Activated B cell treated with CpG ODN at 0.5 μM for 24 hours (primary cell): ENCODE measurements at places on chromosomes 13 and 19. TPM values are rescaled to one million over a fixed set of nuclear protein-coding genes. Genes with fewer than 3 reads are reported as not detected.

DNA sequence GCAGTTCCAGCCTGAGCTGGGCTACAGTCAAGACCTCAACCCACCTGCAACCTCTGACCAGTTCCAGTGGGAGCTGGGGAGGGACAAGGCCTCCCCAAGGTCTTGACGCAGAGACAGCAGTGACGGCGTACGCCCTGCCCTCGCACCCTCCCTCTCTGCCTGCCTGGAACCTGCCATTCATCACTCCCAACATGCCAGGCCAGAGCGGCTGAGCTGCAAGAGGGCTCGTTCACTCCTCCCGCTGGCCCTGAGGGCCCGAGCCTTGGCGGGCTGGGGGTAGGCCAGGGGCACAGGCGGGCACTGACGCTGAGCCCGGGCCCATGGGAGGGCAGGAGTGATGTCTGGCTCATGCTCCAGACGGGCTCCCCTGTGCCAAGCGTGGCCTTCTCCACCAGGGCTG lies 8.2 kb downstream of the NDUFA11 start:
- peaks cover 8% of the 10 kb centered on the region for H3K4me1 ChIP-seq
- H3K27ac ChIP-seq = no peak overlapping the region
- H3K27me3 ChIP-seq = peaks cover 3% of the 10 kb centered on the region
- no peak for DNase-seq
- no peak overlapping the region for H3K4me3 ChIP-seq

GRCh38 chr13:45102136-45102507 lies 18.2 kb upstream of the GTF2F2 start:
- peaks cover 9% of the 10 kb centered on the region for H3K27me3 ChIP-seq
- no peaks in the 10 kb centered on the region for H3K36me3 ChIP-seq
- no peak overlapping the region for H3K27ac ChIP-seq
- no peak overlapping the region for H3K4me3 ChIP-seq

DNA sequence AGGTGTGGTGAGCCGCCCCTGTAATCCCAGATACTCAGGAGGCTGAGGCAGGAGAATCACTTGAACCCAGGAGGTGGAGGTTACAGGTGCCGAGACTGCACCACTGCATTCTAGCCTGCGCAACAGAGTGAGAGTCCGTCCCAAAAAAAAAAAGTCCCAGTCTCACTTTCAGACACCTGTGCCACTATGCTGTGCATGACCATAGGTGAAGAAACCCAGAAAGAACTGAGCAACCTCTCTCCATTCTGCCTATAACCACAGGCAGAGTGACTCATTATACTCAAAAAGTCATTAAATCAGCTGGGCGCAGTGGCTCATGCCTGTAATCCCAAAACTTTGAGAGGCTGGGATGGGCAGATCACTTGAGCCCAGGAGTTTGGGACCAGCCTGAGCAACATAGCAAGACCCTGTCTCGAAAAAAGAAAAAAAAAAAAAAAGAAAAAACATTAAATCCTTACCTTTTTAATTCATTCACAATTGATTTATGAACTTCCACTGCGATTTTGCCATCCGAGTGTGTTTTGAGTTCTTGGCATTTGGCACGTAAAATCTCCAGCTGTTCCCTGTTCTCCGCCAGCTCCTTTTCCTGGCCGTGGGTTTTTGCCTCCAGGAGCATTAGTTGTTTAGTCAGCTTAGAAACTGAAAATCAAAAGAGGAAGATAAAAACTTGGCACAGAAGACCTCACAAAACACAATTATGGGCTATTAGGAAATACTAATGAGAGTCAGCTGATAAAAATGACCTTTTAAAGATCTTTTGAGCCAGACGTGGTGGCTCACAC lies 45.5 kb upstream of the SLC7A9 start:
- H3K27me3 ChIP-seq = no peaks in the 10 kb centered on the region
- peaks cover 53% of the 10 kb centered on the region for H3K36me3 ChIP-seq
- no peak overlapping the region for H3K4me3 ChIP-seq

GRCh38 chr19:18373892-18374629 lies 11.9 kb upstream of the GDF15 start:
- no peaks in the 10 kb centered on the region for H3K36me3 ChIP-seq
- H3K27ac ChIP-seq = peak overlapping the region; percentile 41
- no peaks in the 10 kb centered on the region for H3K27me3 ChIP-seq
- H3K4me3 ChIP-seq = peak overlapping the region; percentile 7
- DNase-seq = peak; percentile 50

DNA sequence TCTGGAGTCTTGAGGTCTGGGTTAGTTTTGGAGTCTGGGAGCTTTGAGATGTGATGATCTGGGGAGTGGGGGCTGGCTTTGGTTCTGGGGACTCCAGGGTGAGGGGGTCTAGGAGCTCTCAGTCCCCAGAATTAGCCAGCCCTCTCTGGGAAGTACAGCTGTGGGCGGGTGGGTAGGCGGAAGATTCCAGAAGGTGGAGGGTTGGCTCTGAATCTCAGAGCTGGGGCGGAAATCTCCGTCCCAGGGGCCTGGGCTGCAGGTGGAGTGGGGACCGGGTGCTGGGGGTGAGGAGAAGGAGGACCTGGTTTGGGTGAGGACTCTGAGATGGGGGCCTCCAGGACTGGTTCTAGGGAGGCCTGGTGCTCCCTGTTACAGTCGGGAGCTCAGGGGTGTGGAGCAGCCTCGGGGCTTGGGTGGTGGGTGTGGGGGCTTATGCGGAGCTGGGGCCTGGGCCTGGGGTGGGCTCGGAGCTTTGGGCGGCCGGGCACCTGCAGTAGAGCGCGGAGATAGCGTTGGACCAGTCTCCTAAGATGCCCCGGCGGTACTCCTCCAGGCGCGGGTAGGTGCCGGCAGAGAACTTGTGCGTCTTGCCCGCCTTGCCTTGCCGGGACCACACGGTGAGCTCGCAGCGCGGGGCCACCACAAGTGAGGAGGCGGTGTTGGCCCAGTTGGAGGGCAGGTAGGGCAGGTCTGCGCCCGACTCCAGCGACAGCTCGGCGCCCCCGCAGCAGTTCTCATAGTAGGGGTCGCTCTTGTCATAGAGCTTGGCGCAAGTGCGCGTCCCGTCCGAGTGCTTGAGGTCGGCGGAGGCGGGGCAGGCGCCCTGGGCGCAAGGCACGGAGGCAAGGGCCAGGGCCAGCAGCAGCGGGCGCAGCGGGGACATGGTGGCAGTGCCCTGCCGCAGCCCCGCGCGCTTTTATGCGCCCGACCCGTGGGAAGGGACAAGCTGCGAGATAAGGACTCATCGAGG lies at the start of gene SYCN:
Gene SYCN (minus strand): TSS at position 892 of the 970 bp plus-strand sequence. CDS start 9 bp downstream, at position 883.
- no peak within 1 kb of the TSS for H3K27ac ChIP-seq
- no peaks in the 10 kb centered on the region for H3K36me3 ChIP-seq
- DNase-seq = no peak
- H3K27me3 ChIP-seq = peaks cover 47% of the 10 kb centered on the region
- no peak within 1 kb of the TSS for H3K4me3 ChIP-seq

DNA sequence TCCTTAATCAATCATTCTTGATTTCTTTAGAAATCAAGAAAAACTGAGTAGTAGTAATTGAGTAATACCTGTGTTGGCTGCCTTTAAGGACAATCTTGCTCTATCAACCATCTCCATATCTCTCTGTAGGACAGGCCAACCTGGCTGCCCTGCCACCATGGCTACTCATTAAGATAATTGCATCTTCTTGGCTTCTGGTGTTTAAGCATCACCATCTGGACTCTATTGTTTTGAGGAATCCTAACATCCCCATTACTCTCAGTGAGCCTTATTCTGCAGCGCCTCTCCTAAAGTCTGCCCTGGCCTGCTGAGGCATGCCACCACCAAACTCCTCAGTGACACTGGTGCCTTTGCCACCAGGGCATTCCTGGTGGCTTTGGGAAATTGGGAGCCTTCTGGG lies 442.6 kb upstream of the ZNF507 start:
- no peaks in the 10 kb centered on the region for H3K27me3 ChIP-seq
- H3K36me3 ChIP-seq = no peaks in the 10 kb centered on the region
- no peak overlapping the region for H3K27ac ChIP-seq
- no peak overlapping the region for H3K4me3 ChIP-seq
- no peak for DNase-seq

DNA sequence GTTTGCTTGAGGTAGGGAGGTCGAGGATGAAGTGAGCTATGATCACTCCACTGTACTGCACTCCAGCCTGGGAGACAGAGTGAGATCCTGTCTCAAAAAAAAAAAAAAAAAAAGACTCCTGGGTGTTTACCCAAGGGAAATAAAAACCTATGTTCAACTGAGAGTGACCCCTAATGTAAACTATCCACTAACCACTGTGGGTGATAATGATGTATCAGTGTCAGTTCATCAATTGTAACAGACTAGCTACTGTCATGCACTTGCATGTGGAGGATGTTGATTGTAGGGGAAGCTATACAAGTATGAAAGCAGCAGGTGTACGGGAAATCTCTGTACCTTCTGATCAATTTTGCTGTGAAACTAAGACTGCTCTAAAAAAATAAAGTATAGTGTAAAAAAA lies 2.6 kb upstream of the CIB3 start:
- no peak for DNase-seq
- no peak overlapping the region for H3K4me3 ChIP-seq

GRCh38 chr19:2949939-2950285 lies 5.1 kb upstream of the ZNF77 start:
- H3K36me3 ChIP-seq = peaks cover 13% of the 10 kb centered on the region
- H3K27ac ChIP-seq = peak overlapping the region; percentile 98
- H3K4me3 ChIP-seq = peak overlapping the region; percentile 98

The NFIX gene
- total RNA-seq = 2.6 and 2.7 TPM in 2 replicates

The ZNF93 gene
- total RNA-seq = 13.5 and 14.9 TPM in 2 replicates

GRCh38 chr13:109362616-109363015 lies 423.8 kb downstream of the IRS2 start:
- DNase-seq = no peak
- H3K4me3 ChIP-seq = no peak overlapping the region
- H3K27ac ChIP-seq = no peak overlapping the region

DNA sequence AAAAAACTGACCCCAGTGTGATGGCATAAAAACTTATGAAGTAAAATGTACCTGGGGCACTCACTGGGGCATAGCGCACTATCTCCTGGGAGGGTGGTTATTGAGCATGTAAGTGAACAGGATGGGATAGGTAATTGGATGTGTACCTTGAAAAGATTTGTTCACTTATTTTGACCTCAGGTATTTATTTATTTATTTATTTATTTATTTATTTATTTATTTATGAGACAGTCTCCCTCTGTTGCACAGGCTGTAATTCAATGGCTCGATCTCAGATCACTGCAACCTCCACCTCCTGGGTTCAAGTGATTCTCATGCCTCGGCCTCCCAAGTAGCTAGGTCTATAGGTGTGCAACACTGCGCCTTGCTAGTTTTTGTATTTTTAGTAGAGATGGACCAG lies 5.9 kb upstream of the ZNF626 start:
- H3K36me3 ChIP-seq = no peaks in the 10 kb centered on the region
- no peak for DNase-seq
- H3K4me3 ChIP-seq = no peak overlapping the region

DNA sequence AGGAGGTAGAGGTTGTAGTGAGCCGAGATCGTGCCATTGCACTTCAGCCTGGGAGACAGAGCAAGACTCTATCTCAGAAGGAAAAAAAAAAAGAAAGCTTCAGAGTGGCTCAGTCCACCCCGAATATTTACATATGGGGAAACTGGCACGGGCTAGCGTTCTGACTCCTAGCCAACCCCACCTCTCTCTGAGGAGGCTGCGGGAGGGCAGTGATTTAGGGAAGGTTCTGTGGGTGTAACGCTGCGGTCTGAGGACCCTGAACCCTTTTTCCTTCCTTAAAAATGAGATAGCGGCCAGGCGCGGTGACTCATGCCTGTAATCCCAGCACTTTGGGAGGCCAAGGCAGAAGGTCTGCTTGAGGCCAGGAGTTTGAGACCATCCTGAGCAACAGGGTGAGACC lies 5.0 kb downstream of the LRRC25 start:
- H3K36me3 ChIP-seq = peaks cover 11% of the 10 kb centered on the region
- H3K27me3 ChIP-seq = no peaks in the 10 kb centered on the region
- peaks cover 65% of the 10 kb centered on the region for H3K4me1 ChIP-seq
- DNase-seq = no peak
- H3K4me3 ChIP-seq = no peak overlapping the region
- peak overlapping the region; percentile 12 for H3K27ac ChIP-seq

- H3K27ac ChIP-seq = no peak overlapping the region
- no peaks in the 10 kb centered on the region for H3K4me1 ChIP-seq
- no peaks in the 10 kb centered on the region for H3K36me3 ChIP-seq
- no peak for DNase-seq
- no peaks in the 10 kb centered on the region for H3K27me3 ChIP-seq
- no peak overlapping the region for H3K4me3 ChIP-seq
Measured at GRCh38 chr13:105709181-105709580, 826.3 kb downstream of the EFNB2 start.

- H3K4me1 ChIP-seq = peaks cover 31% of the 10 kb centered on the region
- H3K4me3 ChIP-seq = no peak overlapping the region
- H3K27me3 ChIP-seq = no peaks in the 10 kb centered on the region
- H3K27ac ChIP-seq = no peak overlapping the region
- H3K36me3 ChIP-seq = peaks cover 40% of the 10 kb centered on the region
Measured at GRCh38 chr19:44163789-44164188, 1.1 kb upstream of the ZNF226 start.

DNA sequence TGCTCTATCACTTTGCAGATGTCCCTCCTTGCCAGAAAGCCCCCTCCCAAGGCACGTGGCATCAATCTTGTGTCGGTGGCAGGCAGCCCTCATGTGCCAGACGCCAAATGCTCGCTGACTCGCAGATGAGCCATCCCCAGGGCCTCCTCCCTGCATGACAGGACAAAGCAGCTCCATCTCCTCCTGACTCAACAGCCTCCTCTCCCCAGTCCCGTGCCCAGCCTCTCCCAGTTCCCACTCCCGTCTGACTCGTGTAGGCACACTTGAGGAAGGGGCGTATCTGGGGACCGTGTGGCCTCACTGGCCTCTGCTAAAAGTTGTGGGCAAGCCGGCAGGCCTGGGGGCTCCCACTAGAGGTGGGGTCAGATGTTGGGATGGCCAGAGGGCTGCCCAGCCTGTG lies 133.6 kb downstream of the STK24 start:
- H3K4me3 ChIP-seq = no peak overlapping the region
- H3K4me1 ChIP-seq = peaks cover 8% of the 10 kb centered on the region
- no peak for DNase-seq
- peaks cover 15% of the 10 kb centered on the region for H3K36me3 ChIP-seq
- no peak overlapping the region for H3K27ac ChIP-seq

The PARP4 gene
- 50.0 and 56.7 TPM in 2 replicates for total RNA-seq

- H3K36me3 ChIP-seq = no peaks in the 10 kb centered on the region
- H3K27me3 ChIP-seq = peaks cover 10% of the 10 kb centered on the region
- no peak for DNase-seq
Measured at GRCh38 chr13:20258208-20258962, 26.3 kb upstream of the GJB6 start.

The DGKH gene
- 1.6 and 2.2 TPM in 2 replicates for total RNA-seq

The LGI4 gene
- total RNA-seq = not detected in 2 replicates

- H3K4me1 ChIP-seq = peaks cover 19% of the 10 kb centered on the region
- no peak overlapping the region for H3K4me3 ChIP-seq
- no peaks in the 10 kb centered on the region for H3K36me3 ChIP-seq
- no peak for DNase-seq
- H3K27ac ChIP-seq = no peak overlapping the region
Measured at GRCh38 chr13:113756441-113757097, 2.5 kb upstream of the TMEM255B start.

GRCh38 chr19:1362387-1363257 lies 21.1 kb upstream of the NDUFS7 start:
- H3K4me1 ChIP-seq = peaks cover 36% of the 10 kb centered on the region
- peak overlapping the region; percentile 41 for H3K27ac ChIP-seq
- DNase-seq = no peak
- no peaks in the 10 kb centered on the region for H3K27me3 ChIP-seq
- H3K36me3 ChIP-seq = peaks cover 62% of the 10 kb centered on the region

The ADGRE3 gene
- not detected in 2 replicates for total RNA-seq

GRCh38 chr13:50126263-50126992 lies 111.2 kb downstream of the KCNRG start:
- peak overlapping the region; percentile 96 for H3K27ac ChIP-seq
- peak overlapping the region; percentile 87 for H3K4me3 ChIP-seq
- H3K4me1 ChIP-seq = peaks cover 68% of the 10 kb centered on the region
- peaks cover 2% of the 10 kb centered on the region for H3K27me3 ChIP-seq
- peaks cover 23% of the 10 kb centered on the region for H3K36me3 ChIP-seq
- no peak for DNase-seq
